ENCODE measurements at places on chromosomes 16 and 17.

- DNase-seq: peak; percentile 49
These were observed 41.3 kb downstream of the RBBP6 start for GRCh38 chr16:24580665-24581064.

DNA sequence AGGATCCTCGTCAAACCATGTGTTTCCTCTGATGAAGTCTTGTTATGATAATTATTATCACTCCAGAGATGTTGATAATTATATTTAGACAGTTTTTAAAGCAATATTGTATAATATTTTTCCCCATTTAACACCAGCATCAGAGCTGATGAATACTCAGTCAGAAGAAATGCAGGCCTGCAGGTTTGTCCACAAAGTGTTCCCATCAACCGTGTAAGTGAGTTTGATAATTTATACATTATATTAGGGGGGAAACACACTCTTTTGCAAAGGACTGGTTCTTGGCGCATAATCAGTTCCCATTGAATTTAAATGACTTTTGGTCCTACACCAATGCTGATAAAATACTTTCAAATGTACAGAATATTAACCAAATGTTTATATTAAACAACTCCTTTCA, 454.8 kb downstream of the TOX3 start:
- DNase-seq: no peak

GRCh38 chr17:15509095-15509494, 41.7 kb upstream of the CDRT4 start:
- DNase-seq: no peak

DNA sequence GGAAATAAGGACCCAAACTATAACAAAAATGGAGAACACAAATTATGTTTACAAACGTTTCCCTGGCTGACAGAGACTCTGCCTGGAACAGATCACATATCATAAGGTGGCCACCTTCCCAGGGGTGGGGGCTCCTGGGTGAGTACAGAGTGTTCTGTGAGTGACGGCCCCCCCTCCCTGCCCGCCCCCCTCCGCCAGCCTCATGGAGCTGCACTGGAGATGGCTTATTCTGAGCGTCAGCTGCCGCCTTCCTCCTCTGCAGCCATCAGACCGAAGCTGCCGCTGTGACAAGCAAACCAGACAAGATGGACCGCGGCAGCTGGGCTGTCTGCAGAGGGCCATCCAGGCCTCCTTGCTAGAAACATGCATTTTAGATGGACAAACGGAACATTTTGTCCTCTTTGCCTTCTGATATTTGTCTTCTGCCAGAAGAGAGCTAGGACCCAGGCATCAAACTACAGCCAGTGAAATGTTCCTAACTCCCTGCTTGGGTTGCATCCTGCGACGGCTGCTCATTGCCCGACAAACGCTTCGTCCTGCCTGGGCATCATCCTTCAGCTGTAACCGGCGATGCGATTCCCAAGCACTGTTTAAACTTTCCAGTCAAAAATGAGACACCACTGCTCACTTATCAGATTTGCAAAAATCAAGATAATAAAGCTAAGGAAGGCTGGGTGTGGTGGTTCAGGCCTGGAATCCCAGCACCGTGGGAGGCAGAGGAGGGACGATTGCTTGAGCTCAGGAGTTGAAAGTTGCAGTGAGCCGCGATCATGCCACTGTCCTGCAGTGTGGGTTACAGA, 15.3 kb upstream of the RPTOR start:
- DNase-seq: no peak

DNA sequence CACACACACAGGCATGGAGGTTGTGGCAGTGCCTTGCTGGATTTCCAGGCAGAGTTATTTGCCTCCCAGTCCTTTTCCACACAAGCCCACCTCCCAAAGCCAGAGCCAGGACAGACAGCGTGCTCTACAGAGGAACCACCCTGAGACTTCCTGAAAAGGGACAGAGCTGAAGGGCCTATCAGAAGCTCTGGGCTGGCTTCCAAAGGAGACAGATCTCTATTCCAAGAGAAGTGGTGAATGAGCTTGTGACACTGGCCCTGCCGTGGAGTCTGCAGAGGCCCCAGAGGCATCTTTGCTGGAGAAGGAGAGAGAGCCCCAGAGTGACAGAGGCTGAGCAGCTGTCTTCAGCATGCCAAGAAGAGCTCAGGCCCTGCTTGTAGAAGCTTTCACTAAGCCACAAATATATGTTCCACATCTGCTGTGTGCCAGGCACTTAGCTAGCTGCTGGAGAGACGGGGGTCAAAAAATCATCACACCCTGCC, 8.3 kb upstream of the LPCAT2 start:
- peak; percentile 60 for DNase-seq

DNA sequence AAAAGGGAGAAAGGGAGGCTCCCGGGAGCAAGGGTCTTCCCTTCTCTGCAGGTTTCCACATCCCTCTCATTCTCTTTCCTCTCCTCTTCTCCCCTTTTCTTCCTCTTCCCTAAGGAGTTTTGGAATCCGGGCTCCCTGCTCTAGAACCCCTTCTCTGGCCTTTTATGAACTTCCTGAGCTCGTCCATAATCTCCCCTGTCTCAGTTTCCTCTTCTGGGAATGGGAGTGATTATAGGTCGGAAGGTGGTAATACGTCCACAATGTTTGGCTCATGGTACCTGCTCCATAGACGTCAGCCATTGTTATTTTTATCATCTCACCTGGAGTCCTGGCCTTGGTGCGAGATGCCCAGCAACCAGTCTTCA, 467 bp upstream of the EMP2 start:
- DNase-seq: no peak

DNA sequence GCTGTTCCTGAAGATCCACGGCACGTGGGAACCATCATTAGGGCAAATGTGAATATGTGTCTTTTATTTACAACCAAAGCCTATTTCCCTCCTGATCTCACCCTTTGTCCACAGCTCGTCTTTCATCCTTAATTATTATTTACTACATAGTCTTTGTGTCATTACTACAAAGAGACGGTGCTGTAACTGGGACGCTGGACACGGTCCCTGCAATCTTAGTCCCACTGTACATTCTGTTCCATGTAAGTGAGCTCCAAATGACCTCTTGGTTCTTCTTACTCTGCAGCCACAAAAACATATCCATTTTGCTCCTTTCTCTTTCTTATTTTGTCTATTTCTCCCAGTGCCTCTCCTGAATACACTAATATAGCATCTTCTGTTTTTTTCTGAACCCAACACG, 12.7 kb upstream of the KRT23 start:
- DNase-seq: no peak

GRCh38 chr17:75476271-75476671, 19.8 kb downstream of the TMEM94 start:
- peak; percentile 21 for DNase-seq

GRCh38 chr17:9271989-9272388, 250.7 kb downstream of the NTN1 start:
- DNase-seq: no peak

DNA sequence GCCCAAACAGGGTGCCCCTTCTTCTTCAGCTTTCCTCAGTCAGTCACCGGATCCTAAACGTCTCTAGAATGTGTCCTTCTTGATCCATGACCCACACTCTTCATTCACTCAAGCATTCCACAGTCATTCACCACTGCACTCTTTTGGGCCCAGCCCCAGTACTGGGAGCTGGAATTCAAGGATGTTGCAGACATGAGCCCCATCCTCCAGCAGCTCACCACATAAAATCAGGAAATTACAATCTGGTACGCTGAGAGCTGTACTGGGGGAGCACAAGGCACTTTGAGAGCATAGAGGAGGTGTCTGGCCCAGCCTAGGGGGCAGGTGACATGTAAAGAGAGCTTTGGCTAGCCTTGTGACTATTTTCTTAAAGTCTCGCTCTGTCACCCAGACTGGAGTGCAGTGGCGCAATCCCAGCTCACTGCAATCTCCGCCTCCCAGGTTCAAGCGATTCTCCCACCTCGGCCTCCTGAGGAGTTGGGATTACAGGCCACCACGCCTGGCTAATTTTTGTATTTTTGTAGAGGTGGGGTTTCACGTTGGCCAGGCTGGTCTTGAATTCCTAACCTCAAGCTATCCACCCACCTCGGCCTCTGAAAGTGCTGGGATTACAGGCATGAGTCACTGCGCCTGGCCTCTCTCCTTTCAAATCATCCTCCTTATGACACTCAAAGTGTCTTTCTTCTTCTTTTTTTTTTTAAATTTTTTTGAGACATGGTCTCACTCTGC, 18.7 kb downstream of the CES4A start:
- DNase-seq: no peak

DNA sequence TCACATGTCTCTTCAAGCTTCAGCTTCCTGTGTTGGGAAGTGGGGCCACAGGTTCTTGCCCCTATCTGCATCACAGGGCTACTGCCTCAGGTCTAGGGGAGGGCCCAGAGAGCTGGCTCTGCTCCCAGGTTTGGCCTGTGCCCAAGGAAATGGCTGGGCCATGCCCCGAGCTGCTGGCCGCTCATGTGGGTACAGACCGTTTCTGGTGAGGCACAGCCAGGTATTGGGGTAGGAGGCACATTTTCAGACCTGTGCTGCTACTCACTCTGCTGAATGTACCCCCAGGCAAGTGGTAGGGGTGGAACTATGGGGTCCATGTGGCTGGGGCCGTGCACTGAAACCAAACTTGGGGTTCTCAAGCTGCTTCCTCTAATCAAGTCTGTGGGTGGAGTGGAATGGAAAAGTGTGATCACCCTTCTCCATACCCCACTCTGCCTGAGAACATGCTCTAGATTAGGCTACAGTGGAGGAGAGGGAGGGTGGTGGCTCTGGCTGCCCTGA, 4.6 kb downstream of the GAS2L2 start:
- no peak for DNase-seq

DNA sequence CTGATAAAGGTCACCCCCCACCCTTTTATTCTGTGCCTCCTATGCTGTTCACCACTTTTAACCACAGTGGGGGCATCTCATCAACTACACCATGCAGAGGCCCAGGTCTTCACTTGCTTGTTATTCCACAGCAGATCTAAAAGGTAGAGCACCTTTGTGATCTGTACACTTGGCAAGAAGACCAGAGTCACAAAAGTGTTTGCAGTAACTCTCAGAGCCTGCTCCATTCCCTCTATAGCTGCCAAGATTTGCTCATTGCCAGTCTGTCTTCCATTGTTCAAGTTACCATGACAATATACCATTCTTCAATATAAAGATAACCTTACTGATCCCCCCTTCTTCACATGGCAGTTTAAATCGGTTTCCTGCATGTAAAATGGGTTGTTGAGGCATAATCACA, 180.0 kb downstream of the TOX3 start:
- DNase-seq: no peak

DNA sequence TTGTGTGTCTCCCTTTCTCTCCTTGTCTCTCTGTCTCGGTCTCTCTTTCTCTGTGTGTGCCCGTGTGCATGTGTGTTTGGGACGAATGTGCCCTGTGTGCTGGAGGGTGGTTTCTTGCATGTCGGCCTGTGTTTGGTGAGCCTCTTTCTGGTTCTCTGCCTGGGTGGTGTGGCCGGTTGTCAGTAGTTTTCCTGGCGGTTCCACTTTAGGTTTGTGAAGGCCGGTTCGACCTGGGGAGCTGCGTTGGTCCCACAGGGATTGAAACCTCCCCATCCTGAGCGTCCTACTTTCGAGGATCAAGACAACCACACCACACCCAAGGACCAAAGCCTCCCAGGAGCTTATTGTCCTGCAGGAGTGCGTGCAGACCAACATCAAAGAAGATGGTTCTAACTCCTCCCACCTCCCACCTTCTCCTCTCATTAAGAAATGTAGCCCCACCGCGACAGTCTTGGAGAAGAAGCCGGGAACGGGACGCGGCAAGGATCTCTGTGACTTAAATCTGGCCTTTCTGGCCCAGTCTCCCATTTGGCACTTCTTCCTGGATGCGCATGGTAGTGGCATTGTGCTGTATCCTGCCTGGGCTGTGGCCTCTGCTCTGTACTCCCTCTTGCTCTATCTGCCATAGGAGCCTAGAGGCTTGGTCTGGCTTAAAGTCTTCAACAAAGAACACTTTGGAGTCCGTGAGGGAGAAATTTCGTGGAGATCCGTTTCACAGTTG, 1685.0 kb downstream of the TP53TG3F start:
- no peak for DNase-seq

GRCh38 chr16:74713325-74713724, 12.7 kb upstream of the MLKL start:
- no peak for DNase-seq

- no peak for DNase-seq
These were observed 39.9 kb upstream of the NLRP1 start for GRCh38 chr17:5624211-5624610.

GRCh38 chr17:67420994-67421393, 43.9 kb downstream of the PITPNC1 start:
- no peak for DNase-seq

DNA sequence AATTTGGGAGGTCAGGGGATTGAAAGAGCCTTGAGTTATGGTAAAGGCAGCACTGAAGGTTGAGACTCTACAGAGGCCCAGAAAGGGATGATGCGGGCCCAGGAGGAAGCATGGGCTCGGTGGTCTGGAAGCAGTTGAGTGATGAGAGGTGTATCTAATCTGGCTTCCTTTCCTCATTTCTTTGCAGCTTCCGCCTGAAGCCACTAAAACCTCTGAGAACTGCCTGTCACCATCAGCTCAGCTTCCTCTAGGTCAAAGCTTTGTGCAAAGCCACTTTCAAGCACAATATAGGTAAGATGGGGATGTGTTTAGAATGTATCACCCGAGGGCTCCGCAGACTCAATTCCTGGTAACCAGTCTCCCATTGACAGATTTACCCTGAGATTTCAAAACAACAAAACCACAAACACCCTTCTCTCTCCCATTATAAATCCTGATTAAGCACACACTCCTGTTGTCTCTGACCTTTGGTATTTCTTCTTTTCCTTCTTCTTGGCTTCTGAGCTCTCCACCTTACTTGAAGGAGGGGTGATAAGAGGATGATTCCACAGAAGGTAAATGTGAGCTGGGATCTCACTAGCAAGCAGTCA, 21.2 kb downstream of the USP43 start:
- DNase-seq: no peak

DNA sequence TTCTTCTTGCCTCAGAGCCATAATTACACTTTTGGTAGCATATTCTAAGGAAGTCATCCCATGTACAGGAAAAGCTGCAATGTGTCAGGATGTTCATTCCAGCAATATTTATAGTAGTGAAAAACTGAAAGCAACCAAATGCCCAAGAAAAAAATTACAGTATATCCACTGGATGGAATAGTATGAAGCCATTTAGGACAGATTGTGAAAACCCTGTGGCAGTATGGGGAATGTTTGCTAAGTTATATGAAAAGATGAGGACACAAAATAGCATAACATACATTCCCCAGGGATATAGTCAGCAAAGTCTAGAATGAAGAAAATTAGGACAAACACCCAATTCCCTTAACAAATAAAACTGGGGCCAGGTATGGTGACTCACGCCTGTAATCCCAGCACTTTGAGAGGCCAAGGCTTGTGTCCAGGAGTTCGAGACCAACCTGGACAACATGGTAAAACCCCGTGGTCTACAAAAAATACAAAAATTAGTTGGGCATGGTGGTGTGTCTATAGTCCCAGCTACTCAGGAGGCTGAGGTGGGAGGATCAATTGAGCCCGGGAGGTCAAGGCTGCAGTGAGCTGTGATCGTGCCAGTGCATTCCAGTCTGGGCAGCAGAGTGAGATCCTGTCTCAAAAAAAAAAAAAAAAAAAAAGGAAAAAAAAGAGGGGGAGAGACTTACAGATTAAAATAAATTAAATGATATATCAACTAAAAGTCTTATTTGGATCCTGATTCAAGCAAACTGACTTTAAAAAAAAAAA, 2.3 kb downstream of the LRRC3C start:
- DNase-seq: peak; percentile 83

Measured in astrocyte of the spinal cord (primary cell).